ENCODE measurements at places on chromosomes 2 and 18.

DNA sequence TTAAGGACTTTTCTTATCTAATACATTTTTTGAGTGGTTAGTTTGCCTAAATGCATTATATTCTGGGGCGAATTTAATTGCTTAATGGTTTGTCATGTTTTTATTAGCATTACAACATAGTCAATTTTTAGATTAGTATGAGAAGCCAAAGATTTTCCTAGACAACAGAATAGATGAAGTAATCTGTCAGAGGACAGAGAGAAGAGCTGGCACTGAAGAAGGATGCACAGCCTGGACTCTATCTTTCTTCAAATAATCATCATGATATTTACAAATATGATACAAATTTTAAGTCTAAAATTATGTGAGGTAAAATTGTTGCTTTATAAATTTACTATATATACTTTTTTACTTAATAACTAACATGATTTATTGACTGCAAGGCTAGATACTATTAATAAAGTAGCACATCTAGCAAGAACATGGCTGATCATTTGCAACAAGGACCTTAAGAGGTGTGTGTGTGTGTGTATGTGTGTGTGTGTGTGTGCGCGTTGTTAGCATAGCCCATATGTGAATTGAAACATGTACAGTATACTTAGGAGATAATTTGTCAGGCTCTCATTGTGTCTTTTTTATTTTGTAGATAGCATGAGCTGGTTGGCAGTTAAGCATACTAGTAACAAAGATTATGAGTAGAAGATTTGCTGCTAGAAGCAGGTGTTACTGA, 752.2 kb downstream of the DCDC2C start:
- DNase-seq = no peak

DNA sequence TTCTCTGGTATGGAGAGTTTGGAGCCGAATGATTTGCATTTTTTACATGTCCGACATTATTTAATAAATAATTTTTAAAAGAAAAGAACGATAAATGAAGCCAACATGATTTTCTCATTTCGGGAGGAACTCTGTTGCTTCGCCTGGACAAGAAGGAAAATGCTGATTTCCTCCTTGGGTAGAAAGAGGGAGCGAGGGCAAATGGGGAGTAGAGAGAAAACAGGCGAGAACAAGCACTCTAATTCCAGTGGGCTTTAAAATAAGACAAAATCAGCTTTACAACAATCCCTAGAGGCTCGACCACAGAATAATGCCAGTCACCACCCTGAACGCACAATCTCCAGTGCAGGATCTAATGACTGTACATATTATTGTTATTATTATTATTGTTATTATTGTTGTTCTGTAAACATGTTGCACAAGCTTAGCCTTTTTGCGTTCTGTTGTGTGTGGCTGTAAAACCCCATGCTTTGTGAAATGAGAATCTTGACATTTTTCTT, 3.7 kb downstream of the DLX1 start:
- no peak for DNase-seq

GRCh38 chr2:60446413-60447267, 106.8 kb downstream of the BCL11A start:
- no peak for DNase-seq

- DNase-seq = no peak
Observed at GRCh38 chr2:142871396-142871795, 6.1 kb upstream of the KYNU start.

- no peak for DNase-seq
Observed at GRCh38 chr2:54915101-54915500, 135.2 kb downstream of the RTN4 start.

GRCh38 chr18:26540043-26540628, 8.2 kb downstream of the KCTD1 start:
- peak; percentile 11 for DNase-seq

All from HT1080 (cell line).